ENCODE measurements at places on chromosomes 2 and 18.

DNA sequence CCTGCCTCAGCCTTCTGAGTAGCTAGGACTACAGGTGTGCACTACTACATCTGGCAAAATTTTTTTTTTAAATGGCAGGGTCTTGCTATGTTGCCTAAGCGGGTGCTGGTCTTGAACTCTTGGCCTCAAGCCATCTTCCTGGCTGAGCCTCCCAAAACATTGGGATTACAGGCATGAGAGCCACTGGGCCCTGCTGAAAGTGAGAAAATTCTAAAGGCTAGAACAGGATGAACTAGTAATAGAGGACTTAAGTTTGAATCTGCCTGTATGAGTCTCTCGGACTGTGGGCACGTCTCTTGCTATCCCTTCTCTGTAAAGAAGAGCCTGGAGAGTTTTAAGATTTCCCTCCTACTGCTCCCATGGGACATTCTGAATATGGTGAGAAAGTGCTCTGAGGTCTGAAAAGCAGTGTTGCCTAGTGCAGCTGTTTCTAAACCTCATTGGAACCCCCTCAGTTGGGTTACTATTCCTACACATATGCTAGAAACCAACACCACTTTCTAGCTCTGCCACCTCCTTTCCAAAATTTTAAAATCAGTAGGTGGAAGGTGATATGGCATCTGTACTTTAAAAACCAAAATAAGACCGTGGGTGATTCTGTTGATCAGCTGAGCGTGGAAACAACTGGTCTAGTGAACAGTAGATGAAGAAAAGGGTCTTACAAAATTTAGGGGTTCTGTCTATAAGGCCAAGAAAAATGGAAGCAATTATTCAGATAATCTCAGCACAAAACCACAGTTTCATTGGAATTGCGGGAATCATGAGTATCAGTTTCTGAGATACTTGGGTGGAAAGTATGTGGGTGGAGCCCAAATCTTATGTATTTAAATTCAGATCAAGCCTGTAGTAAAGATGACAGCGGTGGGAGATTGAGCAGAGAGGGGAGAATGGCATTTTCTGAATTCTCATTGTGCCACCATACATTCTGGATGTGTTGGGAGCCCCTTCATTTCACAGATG is 259.8 kb upstream of the CXCR4 start:
- no peak for DNase-seq

- no peak for DNase-seq
Observed at GRCh38 chr2:9693196-9693491, 62.3 kb upstream of the YWHAQ start.

GRCh38 chr2:173030561-173031490 is 44.8 kb upstream of the MAP3K20 start:
- DNase-seq, result no peak

DNA sequence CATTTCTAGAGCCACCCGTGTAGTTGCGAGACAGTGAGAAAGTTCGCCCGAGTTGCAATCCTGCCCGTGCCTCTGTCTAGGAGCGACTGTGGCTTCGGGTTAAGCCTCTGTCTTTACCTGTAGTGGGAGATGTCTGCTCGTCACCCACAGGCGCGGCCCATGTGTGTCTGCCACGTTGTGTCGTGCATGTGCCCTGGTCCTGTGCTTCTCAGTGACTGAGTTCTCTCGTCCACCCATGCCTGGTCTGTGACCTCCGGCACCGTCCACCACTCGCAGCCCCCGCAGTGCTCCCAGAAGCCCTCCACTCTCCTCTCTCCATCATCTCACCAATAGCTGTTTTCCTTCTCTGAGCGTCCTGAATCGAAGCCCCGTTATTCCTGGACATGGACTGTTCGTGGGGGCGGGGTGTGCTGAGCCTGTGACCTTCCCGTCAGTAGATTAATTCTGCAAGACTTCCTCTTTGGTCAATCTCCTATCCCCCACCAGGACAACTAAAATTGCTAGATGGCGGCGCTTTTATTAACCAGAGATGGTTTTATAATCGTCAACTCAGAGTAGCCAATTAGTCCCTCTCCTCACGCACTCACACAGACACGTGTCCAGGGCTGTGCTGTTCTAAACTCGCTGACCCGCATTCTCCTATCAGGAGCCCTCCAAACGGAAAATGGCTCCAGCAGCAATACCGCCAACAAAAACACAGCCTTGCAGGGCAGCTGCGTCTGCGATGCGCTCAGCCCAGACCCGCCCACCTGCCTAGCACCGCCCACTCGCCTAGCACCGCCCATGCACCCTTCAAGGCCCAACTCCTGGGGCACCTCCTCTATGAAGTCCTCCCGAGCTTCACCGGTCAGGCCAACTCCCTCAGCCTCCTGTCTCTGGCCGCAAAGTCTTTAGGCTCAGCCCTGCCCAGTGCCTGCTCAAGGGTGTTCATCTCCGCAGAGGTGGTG is 119.4 kb downstream of the TWIST2 start:
- no peak for DNase-seq

DNA sequence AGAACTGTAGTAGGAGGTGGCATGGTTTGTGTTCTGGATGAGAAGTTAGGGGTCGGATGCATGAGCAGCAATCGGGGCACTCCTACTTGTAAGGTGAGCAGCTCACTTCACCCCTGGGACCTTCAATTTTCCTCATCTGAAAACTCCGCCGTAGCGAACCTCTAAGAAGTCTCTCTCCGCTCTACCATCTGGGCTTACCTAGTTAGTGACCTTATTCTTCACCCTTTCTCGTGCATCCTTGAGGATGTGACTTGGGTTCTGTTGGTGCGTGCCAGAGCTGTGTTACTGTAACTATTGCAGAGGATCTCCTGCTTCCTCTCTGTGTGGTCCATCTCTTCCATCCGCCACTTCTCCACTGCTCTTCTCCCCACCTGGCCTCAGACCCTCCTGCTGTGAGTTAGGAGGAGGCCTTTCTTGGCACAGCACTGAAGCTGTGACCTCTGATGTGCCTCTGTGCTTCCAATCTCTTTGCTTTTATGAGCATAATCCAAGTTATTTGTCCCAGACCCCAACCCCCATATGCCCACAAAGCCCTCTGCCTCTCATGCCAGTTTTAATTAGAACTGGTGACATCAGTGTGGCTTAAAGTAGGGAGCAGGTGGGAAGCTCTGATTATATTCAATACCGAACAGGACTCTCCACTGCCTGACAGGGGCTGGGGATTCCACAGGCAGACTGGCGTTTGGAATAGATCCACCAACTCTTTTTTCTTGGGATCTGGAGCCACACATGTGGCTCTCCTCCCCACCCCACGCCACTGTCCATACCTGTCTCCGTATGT is 178.4 kb downstream of the BCL2 start:
- no peak for DNase-seq

DNA sequence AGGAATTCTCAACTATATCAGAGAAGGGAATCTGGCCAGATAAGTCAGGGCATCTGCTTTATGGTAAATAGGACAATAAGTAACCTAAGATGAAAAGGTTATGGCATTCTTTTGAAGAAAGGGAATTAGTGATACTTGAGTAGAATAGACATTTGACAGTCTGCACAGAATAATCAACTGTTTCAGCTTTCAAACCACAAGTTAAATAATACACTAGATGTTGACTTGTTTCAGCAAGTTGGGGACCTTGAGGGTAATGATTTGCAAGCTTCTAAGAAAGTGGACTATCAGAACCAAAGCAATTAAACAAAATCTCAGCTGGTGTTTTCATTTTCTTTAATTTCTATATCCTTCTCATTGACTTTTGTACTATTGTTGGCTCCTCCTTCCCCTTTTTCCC is 54.5 kb downstream of the SLC39A10 start:
- no peak for DNase-seq

GRCh38 chr2:174919947-174920595 is 85.1 kb downstream of the CHN1 start:
- no peak for DNase-seq

DNA sequence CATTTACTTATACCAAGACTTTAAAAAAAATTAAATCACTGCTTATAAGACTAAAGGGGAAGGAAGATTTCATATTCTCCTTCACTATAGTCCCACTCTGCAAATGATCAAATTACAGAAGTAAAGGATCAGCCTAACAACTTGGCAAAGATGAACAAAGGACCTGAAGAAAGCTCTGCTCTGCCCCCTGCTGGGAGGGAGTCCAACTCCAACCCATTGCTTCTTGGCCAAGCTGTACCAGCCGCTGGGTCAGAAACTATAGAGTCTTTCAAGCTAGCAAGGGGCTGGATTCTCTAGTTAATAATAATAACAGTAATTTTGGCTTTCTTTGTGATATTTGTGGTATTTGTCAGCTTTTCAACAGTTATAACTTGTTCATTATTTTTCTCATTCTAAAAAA is 927.0 kb upstream of the CRIM1 start:
- DNase-seq, result no peak

DNA sequence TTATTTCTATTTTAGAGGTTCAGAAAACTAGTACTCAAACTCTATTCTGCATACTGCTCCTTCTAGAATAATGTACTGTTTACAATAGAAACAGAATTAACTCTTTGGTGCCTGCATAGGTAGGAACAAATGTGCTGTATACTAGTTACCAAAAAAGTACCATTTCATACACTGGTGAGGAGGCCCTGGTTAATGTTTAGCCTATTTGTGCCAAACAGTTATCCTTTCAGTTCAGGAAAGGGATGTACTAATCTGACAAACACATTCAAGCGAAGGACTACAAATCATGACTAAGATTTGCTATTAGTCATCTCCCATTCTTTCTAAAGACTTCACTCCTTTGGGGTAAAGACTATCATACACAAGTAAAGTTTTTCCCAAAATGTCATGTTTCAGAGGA is 47.4 kb downstream of the EXOC6B start:
- DNase-seq, result no peak

GRCh38 chr2:154133823-154134222 is 262.1 kb downstream of the GALNT13 start:
- no peak for DNase-seq

- DNase-seq, result no peak
Observed at GRCh38 chr18:62242955-62243354, 55.9 kb downstream of the RELCH start.

- no peak for DNase-seq
Observed at GRCh38 chr2:37670378-37671008, 949 bp downstream of the CDC42EP3 start.

DNA sequence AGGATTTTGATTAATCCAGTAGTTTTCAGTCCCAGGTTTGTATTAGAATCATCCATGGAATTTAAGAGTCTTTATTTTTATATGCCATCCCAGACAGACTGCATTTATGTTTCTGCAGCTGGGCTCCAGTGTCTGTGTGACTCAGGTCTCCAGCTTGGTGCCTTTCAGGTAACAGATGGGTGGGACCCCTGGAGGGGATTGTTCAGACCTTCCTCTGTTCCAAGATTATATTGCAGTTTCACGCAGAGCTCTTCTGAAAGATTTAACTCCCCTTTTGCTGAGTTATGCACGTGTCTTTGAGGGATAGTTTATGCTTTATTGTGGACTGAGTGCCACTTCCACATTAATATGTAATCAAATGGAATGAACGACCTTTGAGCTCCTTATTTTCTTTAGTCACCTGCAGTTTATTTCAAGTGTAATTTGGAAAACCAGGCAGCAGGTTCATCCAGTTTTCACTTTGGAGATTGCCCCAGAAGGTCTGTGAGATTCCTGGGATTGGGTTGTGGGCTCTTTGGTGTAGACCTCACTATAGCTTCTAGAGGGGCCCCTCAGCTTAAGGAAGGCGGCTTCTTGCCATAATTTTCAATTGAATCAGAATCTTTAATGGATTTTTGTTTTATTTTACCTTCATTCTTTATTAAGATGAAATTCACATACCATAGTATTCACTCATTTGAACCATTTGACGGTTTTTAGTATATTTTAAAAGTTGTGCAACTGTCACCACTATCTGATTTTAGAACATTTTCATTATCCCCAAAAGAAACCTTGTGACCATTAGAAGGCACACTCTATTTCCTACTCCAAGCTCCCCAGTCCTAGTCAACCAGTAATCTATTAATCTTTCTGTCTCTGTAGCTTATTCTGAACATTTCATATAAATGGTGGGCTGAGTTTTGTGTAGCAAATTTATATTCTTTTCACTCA is 135.0 kb downstream of the WDSUB1 start:
- no peak for DNase-seq

GRCh38 chr18:50822756-50823155 is 2.9 kb upstream of the MRO start:
- DNase-seq, result no peak

- no peak for DNase-seq
Observed at GRCh38 chr2:14199040-14199439, 433.5 kb upstream of the LRATD1 start.
